Lung (tissue), 17 donors: ENCODE measurements at places on chromosomes 11 and 22. TPM values are rescaled to one million over a fixed set of nuclear protein-coding genes. Genes with fewer than 3 reads are reported as not detected.

DEPDC7 gene
- 6.1 TPM for total RNA-seq

DNA sequence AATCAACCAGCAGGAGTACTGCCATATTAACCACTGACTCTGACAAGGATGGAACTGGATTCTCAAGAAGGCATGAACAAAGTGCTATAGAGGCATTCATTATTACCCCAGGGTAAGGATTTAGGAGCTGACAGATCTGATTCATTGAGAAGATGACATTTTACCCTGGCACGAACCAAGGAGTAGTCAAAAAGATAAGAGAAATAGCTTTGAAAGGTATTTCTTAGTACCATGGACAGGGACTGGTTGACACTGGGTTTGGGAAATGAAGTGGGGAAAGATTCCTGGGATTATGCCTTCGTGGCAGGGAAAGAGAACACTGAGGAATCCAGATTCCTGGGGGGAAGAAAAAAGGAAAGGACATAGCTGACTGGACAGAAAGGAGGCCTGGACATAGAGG lies 5.1 kb upstream of the SAAL1 start:
- no peak for DNase-seq
- no peak overlapping the region for H3K27ac ChIP-seq
- no peaks in the 10 kb centered on the region for H3K36me3 ChIP-seq
- H3K4me1 ChIP-seq = peaks cover 2% of the 10 kb centered on the region
- peaks cover 6% of the 10 kb centered on the region for H3K27me3 ChIP-seq

DNA sequence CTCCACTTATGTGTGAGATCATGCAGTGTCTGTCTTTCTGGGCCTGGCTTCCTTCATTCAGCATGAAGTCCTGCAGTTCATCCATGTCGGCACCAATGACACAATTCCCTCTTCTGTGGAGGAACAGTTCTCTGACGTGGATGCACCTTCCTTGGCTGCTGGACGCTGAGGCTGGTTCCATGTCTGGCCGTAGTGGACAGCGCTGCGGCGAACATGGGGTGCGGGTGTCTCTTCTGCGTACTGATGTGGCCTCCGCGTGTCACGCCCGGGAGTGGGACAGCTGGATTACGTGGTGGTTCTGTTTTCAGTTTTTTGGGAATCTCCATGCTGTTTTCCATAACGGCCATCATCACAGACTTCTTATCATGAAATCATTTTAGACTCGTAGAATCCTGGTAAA lies 16.9 kb upstream of the MUC2 start:
- no peak for DNase-seq
- no peak overlapping the region for H3K27ac ChIP-seq
- H3K27me3 ChIP-seq = no peaks in the 10 kb centered on the region
- no peaks in the 10 kb centered on the region for H3K4me1 ChIP-seq
- no peak overlapping the region for H3K4me3 ChIP-seq

- H3K36me3 ChIP-seq = no peaks in the 10 kb centered on the region
- DNase-seq = no peak
- H3K4me3 ChIP-seq = no peak overlapping the region
- no peaks in the 10 kb centered on the region for H3K27me3 ChIP-seq
- no peak overlapping the region for H3K27ac ChIP-seq
- H3K4me1 ChIP-seq = no peaks in the 10 kb centered on the region
These were observed 9.9 kb upstream of the ACER3 start for GRCh38 chr11:76850815-76851214.

DNA sequence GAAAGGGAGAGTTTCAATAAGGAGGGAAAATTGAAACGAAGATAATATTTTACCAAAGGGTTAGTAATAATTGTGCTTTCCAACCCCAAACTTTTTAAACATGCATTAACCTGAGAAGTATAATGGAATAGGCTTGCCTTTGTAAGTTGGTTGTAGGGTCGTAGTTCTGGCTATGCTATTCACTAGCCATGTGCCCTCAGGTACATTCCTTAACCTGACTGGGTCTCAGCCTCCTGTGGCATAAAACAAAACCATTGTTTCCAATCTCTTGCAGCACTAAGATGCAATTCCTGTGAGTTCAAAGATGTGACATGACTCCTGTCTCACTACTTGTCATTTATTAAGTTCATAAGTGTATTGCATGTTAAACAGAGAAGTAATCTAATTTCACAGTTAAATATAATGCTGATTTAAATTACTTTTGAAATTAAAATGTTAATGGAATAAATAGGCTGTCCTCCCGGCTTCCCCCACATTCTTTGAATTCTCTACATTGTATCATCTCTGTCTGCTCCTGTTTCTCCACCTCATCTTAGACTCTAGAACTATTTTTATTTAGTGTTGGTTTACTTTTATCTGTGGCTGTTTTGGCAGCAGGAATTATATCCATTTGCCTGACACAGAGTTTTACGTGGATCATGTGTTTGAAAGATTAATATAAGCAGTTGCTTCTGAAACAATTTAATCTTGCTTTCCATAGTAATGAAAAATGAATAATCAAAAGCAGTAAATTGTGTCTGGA lies 216.3 kb downstream of the FAT3 start:
- no peak overlapping the region for H3K4me3 ChIP-seq
- H3K36me3 ChIP-seq = no peaks in the 10 kb centered on the region

DNA sequence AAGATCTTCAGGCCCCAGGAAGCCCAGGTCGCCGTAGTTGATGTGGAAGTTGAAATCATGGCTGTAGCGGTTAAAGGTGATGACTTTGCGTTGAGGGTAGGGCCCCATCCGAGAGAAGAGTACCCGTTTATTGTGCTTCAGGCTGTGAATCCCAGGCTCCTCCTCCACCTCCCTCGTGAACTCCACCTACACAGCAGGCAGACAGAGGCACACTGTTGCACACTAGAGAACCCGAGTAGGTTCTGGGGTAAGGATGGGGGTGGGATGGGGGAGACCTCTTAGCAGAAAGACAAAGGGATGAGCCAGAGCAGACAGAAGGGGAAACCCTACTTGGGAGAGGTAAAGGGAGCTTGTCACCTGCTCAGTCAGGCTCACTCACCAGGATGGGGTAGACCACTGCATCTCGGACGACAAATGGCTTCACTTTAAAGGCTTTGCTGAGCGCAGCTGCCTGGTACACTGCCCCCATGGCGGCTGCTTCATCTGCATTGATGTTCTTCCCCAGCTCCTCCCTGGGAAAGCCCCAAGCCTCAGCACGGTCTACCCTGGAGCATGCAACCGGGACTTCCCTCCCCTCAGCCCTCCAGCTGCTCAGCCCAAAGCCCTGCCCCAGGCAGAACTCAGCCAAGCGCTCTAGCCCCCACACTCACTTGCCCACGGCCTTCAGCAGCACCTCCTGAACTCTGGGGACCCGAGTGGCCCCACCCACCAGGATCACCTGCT lies 5.4 kb downstream of the HYOU1 start:
- no peak for DNase-seq

GRCh38 chr11:84384731-84385130 lies 1098.6 kb upstream of the CCDC90B start:
- H3K4me1 ChIP-seq = no peaks in the 10 kb centered on the region
- peak; percentile 24 for DNase-seq
- no peak overlapping the region for H3K4me3 ChIP-seq
- H3K27me3 ChIP-seq = no peaks in the 10 kb centered on the region

DNA sequence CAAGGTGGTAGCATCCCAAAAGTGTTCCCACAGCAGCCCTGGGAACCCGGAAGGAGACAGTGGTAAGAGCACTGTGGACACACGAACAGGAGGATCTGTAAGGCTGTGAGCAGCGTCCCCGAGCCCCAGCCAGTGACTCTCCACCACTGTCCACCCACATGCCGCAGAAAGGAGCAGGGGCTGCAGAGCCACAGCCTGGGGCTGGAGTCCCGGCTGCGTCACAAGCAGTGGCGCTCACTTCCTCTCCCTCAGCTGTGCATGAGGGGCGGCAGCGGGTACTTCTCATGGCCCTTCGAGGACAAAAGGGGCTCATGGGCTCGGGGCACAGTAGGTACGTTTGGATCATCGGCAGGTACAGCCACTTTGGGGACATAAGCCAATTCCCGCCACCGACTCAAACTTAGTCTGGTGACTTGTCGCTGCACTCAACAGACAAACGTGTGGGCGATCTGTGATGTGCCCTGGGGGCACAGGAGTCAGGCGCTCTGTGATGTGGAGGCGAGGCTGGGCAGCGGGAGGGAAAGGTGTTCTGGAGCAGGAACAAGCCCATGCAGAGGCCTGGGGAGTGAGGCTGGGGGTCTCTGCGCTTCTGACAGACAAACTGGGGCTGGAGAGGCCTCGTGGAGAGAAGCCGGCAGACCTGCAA lies 68.5 kb downstream of the SCUBE1 start:
- no peaks in the 10 kb centered on the region for H3K4me1 ChIP-seq
- no peaks in the 10 kb centered on the region for H3K27me3 ChIP-seq
- no peak for DNase-seq
- H3K4me3 ChIP-seq = no peak overlapping the region
- no peaks in the 10 kb centered on the region for H3K36me3 ChIP-seq

GRCh38 chr22:19260804-19261203 lies 30.7 kb downstream of the CLTCL1 start:
- DNase-seq = no peak
- H3K4me1 ChIP-seq = no peaks in the 10 kb centered on the region

GRCh38 chr11:288478-289397 lies at the start of gene PGGHG:
Gene PGGHG (plus strand): TSS chr11:289126. CDS start chr11:289817, 691 bp downstream.
- H3K27ac ChIP-seq = peak within 1 kb of the TSS; percentile 58
- peaks cover 12% of the 10 kb centered on the region for H3K4me1 ChIP-seq
- H3K36me3 ChIP-seq = no peaks in the 10 kb centered on the region
- peak; percentile 69 for DNase-seq
- no peaks in the 10 kb centered on the region for H3K27me3 ChIP-seq
- H3K4me3 ChIP-seq = peak within 1 kb of the TSS; percentile 47

DNA sequence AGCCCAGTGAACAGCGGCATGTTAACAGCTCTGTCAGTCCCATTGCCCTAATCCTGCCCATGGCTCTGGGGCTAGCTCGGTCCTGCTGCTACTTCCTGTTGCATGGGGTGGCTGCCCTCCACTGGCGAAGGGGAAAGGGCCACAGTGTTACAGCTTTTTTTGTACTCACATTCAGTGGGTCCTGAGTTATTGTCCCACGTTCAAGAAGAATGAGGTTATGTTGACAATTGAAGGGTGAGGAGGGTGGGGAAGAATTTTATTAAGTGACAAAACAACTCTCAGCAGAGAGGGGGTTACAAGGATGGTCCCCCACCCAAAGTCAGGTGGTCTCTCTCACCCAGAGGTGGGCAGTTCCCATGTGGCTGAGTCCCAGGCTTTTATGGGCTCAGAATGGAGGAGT lies 17.7 kb upstream of the MS4A7 start:
- no peak overlapping the region for H3K27ac ChIP-seq
- H3K4me3 ChIP-seq = no peak overlapping the region
- H3K4me1 ChIP-seq = no peaks in the 10 kb centered on the region
- no peak for DNase-seq

GRCh38 chr11:30314625-30315024 lies 8.3 kb upstream of the ARL14EP start:
- no peak overlapping the region for H3K27ac ChIP-seq
- H3K4me1 ChIP-seq = no peaks in the 10 kb centered on the region
- no peak for DNase-seq
- H3K36me3 ChIP-seq = no peaks in the 10 kb centered on the region

DNA sequence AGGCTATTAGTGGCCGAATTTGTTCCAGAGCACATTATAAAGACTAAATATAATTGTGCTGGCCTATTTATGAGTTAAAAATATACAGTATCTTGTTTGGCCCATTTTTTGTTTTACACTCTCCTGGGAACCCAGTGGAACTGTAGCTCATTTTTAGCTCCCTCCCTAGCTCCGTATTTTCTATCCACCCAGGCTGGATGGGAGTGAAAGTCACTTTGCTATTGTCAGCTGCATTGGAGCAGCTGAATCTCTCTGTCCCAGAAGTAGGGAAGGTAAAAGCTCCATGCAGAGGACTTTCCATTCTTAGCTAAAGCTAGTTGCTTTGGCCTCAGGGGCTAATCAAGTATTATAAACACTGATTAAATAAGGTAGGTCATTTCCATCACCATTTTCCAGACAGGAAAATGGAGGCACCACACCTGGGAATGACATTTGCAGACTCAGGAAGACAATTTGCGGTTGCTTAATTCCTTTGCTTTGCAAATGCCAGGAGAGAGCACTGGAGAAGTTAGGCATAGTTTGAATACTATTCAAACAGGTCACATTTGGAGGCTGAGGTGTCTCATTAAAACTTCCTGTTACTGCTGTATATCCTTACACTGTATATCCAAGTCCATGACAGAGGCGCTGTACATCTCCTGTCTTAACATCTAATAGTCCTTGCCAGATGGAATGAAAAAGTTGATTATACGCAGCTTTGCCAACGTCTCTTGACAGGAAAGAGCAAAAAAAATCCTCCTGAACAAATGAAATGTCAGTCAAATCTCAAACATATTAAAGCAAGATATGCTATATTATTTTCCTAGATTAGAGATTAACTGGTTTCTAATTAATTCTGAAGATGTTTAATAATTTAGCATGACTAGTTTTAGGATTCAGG lies 338.1 kb upstream of the KIRREL3 start:
- no peak overlapping the region for H3K27ac ChIP-seq
- no peaks in the 10 kb centered on the region for H3K27me3 ChIP-seq
- no peak for DNase-seq
- H3K4me3 ChIP-seq = no peak overlapping the region
- no peaks in the 10 kb centered on the region for H3K36me3 ChIP-seq
- H3K4me1 ChIP-seq = no peaks in the 10 kb centered on the region

DNA sequence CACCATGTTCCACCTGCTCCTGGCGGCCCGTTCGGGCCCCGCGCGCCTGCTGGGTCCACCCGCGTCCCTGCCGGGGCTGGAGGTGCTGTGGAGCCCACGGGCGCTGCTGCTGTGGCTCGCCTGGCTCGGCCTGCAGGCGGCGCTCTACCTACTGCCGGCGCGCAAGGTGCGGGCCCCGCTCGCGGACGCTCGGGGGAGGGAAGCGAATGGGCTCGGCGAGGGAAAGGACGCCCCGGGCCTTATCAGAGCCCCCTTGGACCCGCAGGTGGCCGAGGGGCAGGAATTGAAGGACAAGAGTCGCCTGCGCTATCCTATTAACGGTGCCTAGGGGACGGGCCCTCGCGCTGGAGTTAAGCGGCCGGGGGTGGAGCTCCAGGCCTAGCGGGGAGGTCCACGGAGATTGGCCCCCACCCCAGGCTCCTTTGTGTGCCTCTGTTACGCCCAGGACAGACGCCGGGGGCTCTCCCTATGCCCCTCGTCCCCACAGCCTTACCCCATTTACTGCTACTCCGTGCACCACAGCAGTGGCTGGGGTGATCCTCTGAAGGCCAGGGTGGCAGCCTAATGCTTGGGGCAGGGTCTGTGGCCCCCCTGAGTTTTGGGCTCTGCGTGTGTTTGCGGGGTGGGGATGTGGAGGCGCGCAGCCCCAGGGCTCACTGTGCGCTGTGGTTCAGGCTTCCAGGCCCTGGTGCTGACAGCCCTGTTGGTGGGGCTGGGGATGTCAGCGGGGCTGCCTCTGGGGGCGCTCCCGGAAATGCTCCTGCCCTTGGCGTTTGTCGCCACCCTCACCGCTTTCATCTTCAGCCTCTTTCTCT lies 1.1 kb downstream of the TM7SF2 start:
- no peak for DNase-seq
- H3K4me1 ChIP-seq = peaks cover 37% of the 10 kb centered on the region
- H3K27ac ChIP-seq = peak overlapping the region; percentile 15
- H3K36me3 ChIP-seq = peaks cover 8% of the 10 kb centered on the region

DNA sequence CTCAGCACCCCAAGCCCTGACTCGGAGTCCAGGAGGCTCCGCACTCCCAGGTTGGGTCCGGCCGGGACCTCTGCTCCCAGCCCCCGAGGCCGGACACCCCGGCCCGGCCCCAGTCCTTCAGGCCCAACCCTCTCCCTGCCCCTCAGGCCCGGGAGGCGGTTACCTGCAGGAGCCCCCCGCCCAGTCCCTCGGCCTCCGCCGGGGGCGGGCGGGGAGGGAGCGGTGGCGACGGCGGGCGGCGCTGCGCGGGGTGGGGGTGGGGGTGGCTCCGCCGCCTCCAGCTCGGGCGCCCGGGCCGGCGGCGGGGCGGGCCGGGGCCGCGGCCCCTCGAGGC lies 310 bp downstream of the TCF20 start:
- H3K4me3 ChIP-seq = peak overlapping the region; percentile 98
- DNase-seq = no peak
- peak overlapping the region; percentile 92 for H3K27ac ChIP-seq
- no peaks in the 10 kb centered on the region for H3K36me3 ChIP-seq
